ENCODE measurements at places on chromosomes 3 and 15.

DNA sequence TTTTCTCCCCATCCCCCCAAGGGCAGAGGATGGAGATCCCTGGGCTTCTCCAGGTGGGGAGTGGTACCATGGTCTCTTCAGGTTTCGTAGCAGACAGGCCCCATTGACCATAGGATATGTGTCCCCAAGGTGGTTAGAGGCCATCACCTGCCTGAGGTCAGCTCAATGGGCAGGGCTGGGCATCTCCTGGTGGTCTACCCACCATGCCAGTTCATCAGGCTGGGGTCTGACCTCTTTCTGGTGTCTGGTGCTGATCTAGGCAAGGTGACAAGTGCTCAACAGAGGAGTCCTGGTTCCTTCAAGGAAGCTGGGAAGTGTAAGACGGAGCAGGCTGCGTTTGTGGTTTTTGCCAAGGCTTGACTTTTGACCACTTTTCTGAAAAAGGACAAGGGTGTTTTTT lies 71.4 kb downstream of the SMAD3 start:
- peaks cover 8% of the 10 kb centered on the region for H3K36me3 ChIP-seq
- H3K27me3 ChIP-seq = no peaks in the 10 kb centered on the region
- no peak for DNase-seq

- DNase-seq = no peak
- H3K4me1 ChIP-seq = peaks cover 35% of the 10 kb centered on the region
- no peak overlapping the region for H3K4me3 ChIP-seq
- peaks cover 4% of the 10 kb centered on the region for H3K36me3 ChIP-seq
- no peak overlapping the region for H3K27ac ChIP-seq
Measured at GRCh38 chr3:61559136-61559731, 2.1 kb upstream of the PTPRG start.

GRCh38 chr15:71104636-71105035 lies 10.6 kb upstream of the THSD4 start:
- peaks cover 9% of the 10 kb centered on the region for H3K27me3 ChIP-seq
- H3K36me3 ChIP-seq = no peaks in the 10 kb centered on the region
- no peak for DNase-seq
- peaks cover 6% of the 10 kb centered on the region for H3K4me1 ChIP-seq
- no peak overlapping the region for H3K4me3 ChIP-seq

GRCh38 chr3:129441782-129442181 lies 1.8 kb downstream of the IFT122 start:
- no peaks in the 10 kb centered on the region for H3K27me3 ChIP-seq
- peaks cover 8% of the 10 kb centered on the region for H3K36me3 ChIP-seq
- peaks cover 25% of the 10 kb centered on the region for H3K4me1 ChIP-seq
- DNase-seq = no peak
- no peak overlapping the region for H3K4me3 ChIP-seq

DNA sequence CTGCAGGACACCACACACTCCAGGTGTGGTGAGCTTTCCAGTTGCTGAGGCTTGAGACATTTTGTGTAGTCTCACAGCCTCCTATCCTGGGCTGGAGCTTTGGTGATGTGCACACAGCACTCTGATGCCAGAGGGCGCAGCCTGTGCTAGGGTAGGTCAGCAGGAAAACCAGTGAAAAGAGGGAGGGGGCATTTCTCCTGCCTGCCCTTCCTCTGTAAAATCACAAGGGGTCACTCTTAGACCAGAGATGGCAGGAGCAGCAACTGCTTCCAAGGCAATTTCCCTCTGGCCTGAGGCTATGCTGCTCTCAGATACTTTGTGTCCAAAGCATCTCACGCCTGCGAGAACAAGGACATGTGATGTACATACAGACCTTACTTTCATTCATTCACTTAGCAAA lies 16.5 kb upstream of the MUSTN1 start:
- H3K27ac ChIP-seq = no peak overlapping the region
- DNase-seq = peak; percentile 7
- peaks cover 14% of the 10 kb centered on the region for H3K36me3 ChIP-seq
- H3K27me3 ChIP-seq = no peaks in the 10 kb centered on the region
- H3K4me1 ChIP-seq = peaks cover 4% of the 10 kb centered on the region
- no peak overlapping the region for H3K4me3 ChIP-seq

DNA sequence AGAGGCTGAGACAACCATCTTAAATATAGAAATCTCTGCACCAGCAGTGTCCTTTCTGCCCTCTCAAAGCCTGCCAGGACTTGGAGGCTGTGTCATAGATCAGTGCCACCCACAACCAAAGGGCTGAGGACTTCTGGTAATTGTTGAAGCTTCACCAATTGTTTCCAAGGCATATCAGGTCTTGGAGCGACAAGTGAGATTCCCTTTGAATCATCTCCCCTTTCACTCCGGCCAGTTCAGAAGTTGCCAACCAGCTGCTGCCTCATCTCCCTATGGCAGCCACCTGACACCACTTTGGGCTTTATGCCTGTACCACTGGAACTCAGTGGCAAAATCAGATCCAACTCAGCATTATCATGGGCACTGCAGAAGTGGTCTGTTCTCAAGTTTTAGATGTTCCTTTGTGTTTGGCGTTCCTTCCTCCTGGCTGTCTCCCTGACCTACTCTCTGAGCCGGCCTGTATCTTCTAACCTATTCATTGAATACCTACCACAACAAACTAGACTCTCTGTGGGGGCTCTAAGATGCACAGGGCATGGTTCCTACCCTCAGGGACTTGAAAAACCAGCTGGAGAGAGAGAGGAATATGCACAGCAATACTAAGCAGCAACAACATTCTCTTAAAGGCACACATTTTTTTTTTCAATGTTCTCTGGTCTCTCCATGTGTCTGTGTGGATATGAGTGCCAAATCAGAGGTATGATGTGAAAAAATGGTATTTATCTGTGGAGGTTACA lies 90.8 kb upstream of the PFN2 start:
- H3K4me3 ChIP-seq = no peak overlapping the region
- H3K4me1 ChIP-seq = no peaks in the 10 kb centered on the region
- no peaks in the 10 kb centered on the region for H3K27me3 ChIP-seq

- no peak overlapping the region for H3K4me3 ChIP-seq
- H3K4me1 ChIP-seq = no peaks in the 10 kb centered on the region
- no peaks in the 10 kb centered on the region for H3K36me3 ChIP-seq
- no peak for DNase-seq
- H3K27ac ChIP-seq = no peak overlapping the region
- H3K27me3 ChIP-seq = peaks cover 7% of the 10 kb centered on the region
Measured at GRCh38 chr3:68055215-68055614, 400.8 kb upstream of the SUCLG2 start.

GRCh38 chr15:40103864-40104271 lies 4.8 kb downstream of the BMF start:
- H3K36me3 ChIP-seq = peaks cover 51% of the 10 kb centered on the region
- H3K4me1 ChIP-seq = peaks cover 87% of the 10 kb centered on the region
- peak overlapping the region; percentile 96 for H3K4me3 ChIP-seq
- H3K27me3 ChIP-seq = no peaks in the 10 kb centered on the region

DNA sequence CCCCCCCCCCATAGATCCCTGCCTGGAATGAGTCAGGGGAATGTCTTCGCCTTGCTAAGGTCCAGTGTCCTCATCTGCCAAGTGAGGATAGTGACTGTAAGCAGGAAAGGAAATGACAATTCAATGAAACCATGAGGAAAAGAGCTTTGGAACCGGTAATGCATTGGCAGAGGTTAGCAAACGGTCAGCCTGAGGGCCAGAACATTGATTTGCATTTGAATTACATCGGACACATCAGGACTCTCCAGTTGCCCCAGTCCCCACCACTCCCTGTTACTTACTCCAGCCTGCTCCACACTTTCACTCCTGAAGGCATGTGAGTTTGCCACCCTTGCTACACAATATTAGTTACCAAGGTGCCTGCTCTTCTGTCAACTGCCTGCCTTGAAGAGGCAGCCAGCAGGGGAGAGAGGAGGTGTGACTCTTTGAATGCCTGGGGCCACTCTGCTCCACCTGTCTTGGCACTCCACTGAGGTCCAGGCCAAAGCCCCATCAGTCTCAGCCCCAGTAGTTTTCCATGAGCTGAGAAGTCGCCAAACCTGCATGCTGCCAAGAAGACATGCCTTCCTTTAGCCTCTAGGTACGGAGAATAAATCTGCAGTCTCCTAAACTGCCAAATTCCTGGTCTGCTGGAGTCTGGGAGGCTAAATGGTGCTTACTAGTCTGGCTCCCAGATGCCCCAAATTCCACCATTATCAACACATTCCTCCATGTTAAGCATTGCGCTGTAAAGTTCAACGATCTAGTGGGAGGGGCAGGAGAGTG lies 191.7 kb upstream of the TLE3 start:
- H3K27ac ChIP-seq = no peak overlapping the region
- peaks cover 21% of the 10 kb centered on the region for H3K27me3 ChIP-seq
- no peak for DNase-seq

GRCh38 chr15:96047255-96047931 lies 283.1 kb upstream of the NR2F2 start:
- H3K36me3 ChIP-seq = no peaks in the 10 kb centered on the region
- no peak overlapping the region for H3K4me3 ChIP-seq
- H3K4me1 ChIP-seq = peaks cover 8% of the 10 kb centered on the region
- H3K27me3 ChIP-seq = no peaks in the 10 kb centered on the region
- no peak overlapping the region for H3K27ac ChIP-seq

DNA sequence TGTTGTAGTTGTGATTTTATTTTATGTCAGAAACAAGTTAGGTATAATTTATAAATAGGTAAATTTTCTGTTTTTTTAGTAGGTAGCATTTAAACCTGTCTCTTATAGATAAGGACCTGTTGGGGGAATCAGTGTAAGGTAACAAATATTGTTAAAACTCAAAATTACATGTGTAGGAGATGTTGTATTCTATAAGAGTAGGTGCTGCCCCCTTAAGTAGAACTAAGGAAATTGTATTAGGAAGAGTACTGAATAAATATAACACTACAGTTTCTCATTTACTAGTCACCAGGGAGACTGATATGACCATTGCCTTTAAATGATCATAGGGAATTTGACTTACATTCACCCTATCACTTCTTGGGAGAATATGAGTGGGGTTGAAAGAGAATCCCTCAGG lies 31.2 kb downstream of the SLC25A36 start:
- no peaks in the 10 kb centered on the region for H3K27me3 ChIP-seq
- no peak overlapping the region for H3K4me3 ChIP-seq
- H3K27ac ChIP-seq = no peak overlapping the region
- no peaks in the 10 kb centered on the region for H3K4me1 ChIP-seq

- H3K4me1 ChIP-seq = peaks cover 15% of the 10 kb centered on the region
- H3K27me3 ChIP-seq = peaks cover 54% of the 10 kb centered on the region
- peak overlapping the region; percentile 93 for H3K4me3 ChIP-seq
- H3K27ac ChIP-seq = peak overlapping the region; percentile 77
Measured at GRCh38 chr3:185824051-185825005, 514 bp downstream of the IGF2BP2 start.

DNA sequence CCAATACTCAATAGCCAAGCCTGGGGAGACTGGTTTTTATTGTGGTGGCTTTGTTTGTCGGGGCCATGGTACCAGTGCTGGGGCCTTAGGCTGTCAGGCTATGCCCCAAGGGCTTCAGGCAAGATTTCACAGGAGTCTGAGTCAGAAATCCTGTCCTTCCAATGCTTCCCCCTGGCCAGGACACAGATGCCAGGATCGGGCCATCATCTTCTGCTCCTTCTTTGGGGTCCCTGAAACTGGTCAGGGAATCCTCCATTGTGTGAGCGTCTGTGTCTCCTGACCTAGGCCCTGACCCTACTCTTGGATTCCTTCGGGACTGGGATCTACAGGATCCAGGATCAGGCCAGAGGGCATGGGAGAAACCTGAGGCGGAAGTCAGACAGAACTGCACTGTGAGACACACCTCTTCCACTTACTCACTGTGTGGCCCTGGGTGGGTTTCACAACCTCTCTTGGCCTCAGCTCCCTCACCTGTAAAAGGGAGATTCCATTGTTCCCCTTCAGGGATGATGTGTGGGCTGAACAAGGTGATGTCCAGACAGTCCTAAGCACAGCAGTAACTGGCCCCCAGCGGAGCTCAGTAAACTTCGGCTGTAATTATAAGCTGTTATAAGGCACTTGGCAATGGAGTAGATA lies 292.7 kb downstream of the UACA start:
- no peaks in the 10 kb centered on the region for H3K36me3 ChIP-seq
- DNase-seq = no peak
- no peak overlapping the region for H3K27ac ChIP-seq
- H3K4me3 ChIP-seq = no peak overlapping the region

DNA sequence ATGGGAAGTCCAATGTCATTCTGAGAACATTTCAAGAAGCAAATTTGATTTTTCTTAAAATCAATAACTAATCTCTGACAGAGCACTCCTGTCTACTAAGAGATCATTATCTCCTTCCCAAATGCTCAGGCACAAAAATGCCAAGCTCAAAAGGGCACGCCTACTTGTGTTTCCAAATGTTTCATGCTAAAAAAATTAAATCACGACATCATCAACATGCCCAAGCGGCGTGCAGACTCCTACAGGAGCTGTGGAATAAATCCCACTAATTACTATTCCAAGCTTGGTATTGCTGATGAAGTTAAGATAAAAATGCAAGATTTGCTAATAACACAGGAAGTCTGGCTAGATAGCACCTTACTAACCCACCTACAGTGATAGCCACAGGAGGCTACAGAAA lies 140.8 kb downstream of the OSBPL10 start:
- no peaks in the 10 kb centered on the region for H3K27me3 ChIP-seq
- H3K4me1 ChIP-seq = peaks cover 46% of the 10 kb centered on the region
- H3K36me3 ChIP-seq = peaks cover 43% of the 10 kb centered on the region
- H3K4me3 ChIP-seq = no peak overlapping the region
- H3K27ac ChIP-seq = no peak overlapping the region

- H3K27me3 ChIP-seq = peaks cover 4% of the 10 kb centered on the region
- H3K4me3 ChIP-seq = no peak overlapping the region
- no peaks in the 10 kb centered on the region for H3K4me1 ChIP-seq
- H3K36me3 ChIP-seq = no peaks in the 10 kb centered on the region
- H3K27ac ChIP-seq = no peak overlapping the region
- no peak for DNase-seq
Measured at GRCh38 chr15:60704717-60705116, 225.8 kb upstream of the ICE2 start.

- no peak overlapping the region for H3K4me3 ChIP-seq
- H3K36me3 ChIP-seq = no peaks in the 10 kb centered on the region
- no peak for DNase-seq
- H3K27me3 ChIP-seq = no peaks in the 10 kb centered on the region
Measured at GRCh38 chr3:86973440-86973839, 17.5 kb downstream of the VGLL3 start.

DNA sequence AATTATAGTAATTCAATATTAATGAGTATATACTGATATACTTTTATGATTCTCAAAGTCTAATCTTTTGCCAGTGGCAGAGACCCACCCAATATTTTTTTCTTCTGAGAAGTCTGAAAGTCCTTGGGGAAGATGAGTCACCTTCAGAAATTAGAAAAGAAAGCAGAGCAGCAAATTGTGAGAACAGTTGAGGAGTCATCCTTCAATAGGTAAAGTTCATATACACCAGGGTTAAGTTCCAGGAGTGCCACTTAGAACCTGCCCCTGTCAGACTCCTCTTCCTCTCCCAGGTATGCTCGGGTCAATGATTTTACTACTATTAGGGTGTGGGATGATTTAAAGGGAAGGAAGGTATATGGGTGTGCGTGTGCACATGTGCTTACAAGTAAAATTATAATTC lies 7.1 kb downstream of the CLRN1 start:
- H3K36me3 ChIP-seq = no peaks in the 10 kb centered on the region
- no peaks in the 10 kb centered on the region for H3K4me1 ChIP-seq
- peaks cover 22% of the 10 kb centered on the region for H3K27me3 ChIP-seq
- H3K27ac ChIP-seq = no peak overlapping the region

DNA sequence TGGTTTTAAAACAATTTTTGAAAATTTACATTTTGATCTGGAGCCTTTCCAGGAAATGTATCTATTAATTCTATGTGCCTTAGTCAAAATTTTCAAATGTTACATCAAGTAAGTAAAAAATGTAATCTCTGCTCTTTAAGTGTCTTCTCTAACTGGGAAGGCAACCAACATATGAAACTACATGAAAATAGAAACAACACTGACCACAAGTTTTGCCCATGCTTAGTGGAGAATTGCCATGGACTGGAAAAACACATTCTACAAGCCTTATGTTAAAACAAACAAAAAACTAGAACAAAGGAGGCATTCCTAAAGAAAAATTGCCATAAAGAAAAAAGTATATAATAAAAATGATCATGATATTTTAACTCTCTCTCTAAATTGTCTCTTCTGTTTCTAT lies 75.9 kb upstream of the SPRED1 start:
- H3K27me3 ChIP-seq = peaks cover 54% of the 10 kb centered on the region
- H3K36me3 ChIP-seq = no peaks in the 10 kb centered on the region
- no peak for DNase-seq
